Esophagus squamous epithelium (tissue), 5 donors: ENCODE measurements at places on chromosomes 11 and 22.

DNA sequence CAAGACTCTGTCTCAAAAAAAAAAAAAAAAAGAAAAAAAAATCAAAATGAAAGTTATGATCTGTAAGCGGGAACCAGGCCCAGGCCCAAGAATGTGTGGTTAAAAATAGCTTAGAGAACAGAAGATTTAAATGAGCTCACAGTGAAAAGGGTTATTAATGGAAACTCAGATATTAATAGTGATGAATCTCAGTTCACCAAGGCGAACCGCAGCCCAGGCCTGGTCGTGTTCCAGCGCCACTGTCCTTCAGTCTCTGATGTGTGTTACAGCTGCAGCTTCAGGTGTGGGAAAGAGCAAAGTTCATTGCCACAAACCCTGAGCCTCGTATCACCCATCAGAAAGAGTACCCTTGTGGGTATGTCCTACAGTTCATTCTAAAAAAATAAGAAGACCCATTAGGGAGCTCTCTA is 107.1 kb downstream of the GAB2 start:
- no peak for DNase-seq

DNA sequence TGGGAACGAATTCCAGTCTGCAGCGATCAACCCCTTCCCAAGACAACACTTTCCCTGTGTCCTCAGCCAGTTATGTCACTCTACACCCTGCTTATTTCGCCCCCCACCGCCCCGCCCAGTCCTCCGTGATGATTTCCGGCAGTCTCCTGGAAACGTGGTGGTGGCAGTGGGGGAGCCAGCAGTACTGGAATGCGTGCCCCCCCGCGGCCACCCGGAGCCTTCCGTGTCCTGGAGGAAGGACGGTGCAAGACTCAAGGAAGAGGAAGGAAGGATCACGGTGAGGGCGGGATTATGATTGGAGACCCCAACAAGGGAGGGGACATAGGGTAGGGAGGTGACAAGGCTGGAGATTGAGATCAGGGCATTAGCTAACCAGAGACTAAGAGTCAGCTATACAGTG is 4.1 kb downstream of the ROBO3 start:
- DNase-seq = no peak

DNA sequence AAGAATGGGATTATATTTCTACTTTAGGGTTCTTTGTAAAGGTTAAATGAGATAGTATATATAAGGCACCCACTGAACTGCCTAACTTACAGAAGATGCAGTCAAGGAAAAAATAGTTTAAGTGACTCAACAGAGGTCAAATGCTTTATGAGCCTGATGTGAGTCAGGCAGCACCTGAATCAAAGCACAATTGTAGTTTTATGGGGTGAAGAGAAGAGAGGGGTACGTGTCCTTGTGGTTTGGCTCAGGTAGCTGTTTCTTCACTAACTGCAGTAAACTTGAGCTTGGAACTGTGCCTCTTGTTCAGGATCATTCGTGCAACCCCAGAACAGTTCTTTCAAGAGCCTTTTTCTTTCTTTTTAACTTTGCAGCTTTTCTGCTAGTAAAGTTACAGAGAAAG is 125.2 kb upstream of the SPON1 start:
- no peak for DNase-seq

DNA sequence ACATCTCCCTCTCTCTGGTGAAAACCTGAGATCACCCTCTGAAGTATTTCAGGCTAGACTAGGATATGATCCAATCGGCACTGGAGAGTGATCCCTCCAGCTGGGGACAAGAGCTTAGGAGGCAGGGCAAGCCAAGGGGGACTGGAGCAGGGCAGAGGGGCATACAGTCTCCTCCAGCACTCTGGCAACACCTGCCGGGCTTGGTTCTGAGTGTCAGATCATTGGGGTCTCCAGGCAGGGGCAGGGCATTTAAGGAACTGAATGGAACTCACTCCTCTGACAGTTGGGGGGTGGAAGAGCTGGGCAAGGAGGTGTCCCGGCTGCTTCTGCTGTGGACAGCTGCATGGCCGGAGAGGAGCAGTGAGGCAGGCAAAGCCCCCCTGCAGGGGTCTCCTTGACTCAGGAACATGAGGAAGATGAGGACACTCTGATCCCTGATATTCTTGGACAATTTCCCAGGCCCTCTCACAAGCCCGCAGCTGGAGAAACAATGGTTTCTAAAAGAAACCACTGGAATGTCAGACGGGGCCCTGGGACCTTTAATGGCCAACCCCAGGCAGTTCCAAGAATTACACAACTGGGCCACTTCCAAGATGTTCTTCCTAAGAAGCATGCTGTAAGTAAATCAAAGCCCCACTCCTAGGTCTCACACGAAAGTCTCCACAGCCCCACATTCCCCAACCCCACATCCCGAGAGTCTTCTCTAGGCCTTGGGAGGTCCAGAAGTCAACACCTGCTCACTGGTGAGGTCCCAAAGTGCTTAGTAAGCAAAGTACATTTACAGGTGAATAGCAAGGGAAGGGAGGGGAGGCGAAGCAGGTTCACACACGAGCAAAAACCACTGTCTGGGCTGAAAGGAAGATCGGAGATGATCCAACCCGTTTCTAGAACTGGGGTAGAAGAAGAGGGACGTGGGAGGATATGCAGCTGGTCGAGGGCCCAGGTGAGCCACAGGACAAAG is 1.2 kb upstream of the CCDC86 start:
- DNase-seq = no peak

DNA sequence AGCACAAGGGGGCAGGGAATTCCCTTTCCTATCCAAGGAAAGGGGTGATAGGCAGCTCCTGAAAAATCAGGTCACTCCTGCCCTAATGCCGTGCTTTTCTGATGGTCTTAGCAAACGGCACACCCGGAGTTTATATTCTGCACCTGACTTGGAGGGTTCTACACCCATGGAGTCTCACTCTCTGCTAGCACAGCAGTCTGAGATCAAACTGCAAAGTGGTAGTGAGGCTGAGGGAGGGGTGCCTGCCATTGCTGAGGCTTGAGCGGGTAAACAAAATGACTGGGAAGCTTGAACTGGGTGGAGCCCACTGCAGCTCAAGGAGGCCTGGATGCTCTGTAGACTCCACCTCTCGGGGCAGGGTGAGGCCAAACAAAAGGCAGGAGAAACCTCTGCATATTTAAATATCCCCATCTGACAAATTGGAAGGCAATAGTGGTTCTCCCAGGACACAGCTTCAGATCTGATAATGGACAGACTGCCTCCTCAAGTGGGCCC is 194.7 kb downstream of the OR4A47 start:
- DNase-seq = no peak
